ENCODE measurements at places on chromosomes 2 and 18.

GRCh38 chr2:10278763-10279471 lies 23.8 kb upstream of the HPCAL1 start:
- DNase-seq: no peak

DNA sequence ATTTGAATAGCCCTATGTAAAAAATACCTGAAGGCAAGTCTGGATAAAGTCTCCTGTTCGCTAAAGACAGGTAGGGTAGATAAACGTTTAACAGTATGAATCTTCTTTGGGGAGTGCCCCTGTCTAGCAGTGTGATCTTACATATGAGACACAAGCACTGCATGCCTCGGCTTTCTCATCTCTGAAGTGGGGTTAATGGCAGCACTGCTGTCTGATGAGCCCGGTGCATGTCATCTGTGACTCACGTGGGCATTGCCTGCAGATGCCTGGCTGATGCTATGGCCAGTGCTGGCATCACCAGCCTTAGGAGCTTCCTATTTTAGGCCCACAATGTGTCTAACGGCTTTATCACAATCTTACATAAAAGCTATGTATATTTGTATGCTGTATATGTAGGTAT lies 50.1 kb downstream of the GALR1 start:
- DNase-seq: no peak

DNA sequence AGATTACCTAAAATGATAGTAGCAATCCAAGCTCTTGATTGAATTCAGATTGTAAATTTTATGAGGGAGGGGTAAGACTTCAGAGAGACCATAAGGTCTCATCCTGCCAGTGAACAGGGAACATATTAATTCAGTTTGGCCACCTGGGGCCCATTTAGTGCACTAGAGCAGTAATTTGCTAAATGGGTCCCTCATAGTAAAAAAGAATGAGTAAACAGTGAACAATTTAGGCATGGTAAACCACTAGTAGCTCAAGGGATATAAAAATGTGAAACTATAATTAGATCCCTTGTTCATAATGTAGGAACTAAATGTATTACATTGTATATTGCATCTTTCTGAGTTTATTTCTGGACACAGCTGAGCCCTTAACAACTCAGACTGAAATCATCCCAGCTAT lies 4.9 kb upstream of the PHLPP1 start:
- DNase-seq: no peak

DNA sequence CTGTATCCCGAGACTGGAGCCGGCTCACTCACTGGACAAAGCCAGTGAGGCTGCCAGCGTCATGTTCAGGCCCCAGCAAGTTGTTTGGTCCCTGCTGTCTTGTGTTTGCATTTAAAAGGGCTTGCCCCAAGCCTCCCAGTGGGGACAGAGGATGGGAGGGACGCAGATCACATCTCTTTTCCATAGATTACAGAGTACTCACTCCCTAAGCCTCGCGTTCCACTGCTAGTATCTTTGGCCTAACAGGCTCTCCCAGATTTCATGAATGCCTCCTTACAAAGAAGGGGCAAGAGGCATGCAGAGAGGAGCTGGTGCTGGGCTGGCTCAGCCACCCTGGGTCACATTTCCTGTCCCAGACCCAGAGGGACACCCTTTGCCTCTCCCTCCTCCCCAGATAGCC lies 59.1 kb downstream of the CMPK2 start:
- DNase-seq: no peak

- no peak for DNase-seq
Measured at GRCh38 chr2:38619458-38620164, 16.9 kb upstream of the HNRNPLL start.

DNA sequence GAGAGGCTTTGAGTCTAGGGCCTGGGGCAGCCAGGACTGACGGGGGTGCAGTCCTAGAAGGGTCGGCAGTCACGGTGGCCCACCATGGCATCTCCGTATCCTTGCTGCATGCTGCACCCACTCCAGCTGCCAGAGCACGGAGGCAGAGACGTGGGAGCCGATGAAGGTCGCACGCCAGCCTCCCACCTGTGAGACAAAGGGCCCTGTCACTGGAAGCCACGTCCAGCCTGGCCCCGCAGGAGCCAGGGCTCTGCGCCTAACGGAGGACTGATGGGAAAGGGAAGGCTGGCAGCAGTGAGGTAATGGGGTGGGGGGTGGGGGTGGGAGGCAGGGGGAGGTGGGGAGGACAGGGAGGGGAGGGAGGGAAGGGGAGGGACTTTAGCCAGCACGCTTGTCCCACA lies 21.9 kb downstream of the ITM2C start:
- DNase-seq: no peak

DNA sequence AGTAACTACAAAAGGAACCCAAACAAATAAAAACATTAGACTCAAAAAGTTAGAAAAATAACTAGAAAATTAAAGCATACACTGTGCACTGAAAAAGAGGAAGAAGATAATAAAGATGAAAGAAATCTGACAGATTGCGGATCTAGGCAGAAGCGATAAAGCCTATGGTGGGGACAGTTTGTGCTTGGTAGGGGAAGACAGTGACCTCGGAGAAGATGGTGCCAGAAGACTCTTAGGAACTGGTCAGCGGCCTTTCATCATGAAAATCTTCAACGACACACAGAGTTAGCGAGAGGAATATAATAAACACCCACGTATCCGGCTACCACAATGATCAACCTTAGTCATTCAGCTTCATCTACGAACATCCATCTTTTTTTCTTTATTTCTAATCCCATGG lies 180.5 kb downstream of the HDAC4 start:
- DNase-seq: no peak

DNA sequence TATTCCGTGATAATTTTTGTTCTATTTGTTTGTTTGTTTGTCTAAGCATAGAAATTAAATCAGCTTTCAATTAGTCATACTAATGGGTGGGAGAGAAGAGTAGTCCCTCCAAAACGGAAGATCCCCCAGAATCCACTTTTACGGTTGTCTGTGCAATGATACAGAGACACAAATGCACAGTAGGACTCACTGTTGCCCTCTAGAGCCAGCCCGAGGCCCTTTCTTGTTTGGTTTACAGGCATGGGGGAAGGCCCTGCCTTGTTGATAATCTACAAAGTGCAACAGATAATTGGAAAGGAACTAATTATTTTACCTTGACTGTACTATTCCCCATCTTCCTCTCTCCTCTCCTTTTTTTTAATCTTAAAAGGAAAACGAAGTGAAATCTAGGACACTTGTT lies 121.1 kb downstream of the ACOXL start:
- peak; percentile 33 for DNase-seq

DNA sequence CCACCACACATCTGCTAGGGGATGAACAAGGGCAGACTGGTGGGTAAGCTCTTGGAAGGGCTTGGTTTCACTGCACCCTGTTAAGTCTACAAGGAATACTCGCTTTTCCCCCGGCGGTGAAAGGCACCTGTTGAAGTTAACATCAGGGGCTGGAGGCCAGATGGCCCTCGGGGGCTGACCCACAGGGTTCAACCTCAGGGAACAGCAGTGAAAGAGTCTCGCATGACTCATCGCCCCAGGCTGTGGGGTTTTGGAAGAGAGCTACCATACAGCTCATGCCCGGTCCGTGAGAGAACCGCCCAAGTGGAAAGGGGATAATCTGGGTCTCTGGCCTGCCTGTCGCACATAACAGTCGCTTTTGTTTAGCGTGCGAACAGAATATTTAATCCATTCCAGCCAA lies 748.0 kb downstream of the DPP10 start:
- DNase-seq: no peak

- no peak for DNase-seq
Measured at GRCh38 chr2:206641226-206641625, 1.1 kb upstream of the FAM237A start.

DNA sequence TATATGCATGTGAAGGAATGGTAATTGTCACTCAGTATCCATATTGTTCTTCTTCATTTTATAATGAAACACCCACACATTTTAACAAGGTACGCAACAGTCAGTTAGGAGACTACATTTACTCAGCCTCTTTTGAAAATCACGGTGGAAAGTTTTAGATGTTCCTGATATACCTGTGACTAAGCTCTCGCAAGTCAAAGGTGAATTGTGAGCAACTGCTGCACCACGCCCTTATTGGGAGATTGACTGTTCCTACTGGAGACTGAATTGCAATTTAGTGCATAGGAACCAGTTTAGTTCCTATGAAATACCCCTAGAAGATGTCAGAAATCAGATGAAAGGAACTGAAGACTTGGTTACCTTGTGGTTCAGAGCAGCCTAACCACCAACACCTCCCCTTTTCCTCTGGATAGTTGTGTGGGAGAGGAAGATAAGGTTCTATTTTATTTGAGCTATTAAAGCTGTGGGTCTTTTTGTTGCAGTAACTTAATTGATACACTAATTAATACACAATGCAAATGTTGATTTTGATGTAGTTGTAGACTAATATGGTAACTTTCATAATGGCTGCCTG lies 1280.5 kb upstream of the CDH2 start:
- DNase-seq: no peak

GRCh38 chr2:101597347-101597944 lies 100.1 kb upstream of the MAP4K4 start:
- no peak for DNase-seq

- DNase-seq: peak; percentile 24
Measured at GRCh38 chr2:8310557-8311455, 371.1 kb upstream of the ID2 start.

- no peak for DNase-seq
Measured at GRCh38 chr18:69686861-69687260, 260.8 kb downstream of the CD226 start.

GRCh38 chr2:144935191-144935590 lies 415.3 kb upstream of the ZEB2 start:
- DNase-seq: no peak

GRCh38 chr2:176161825-176162626 lies 4.9 kb downstream of the HOXD3 start:
- DNase-seq: no peak

DNA sequence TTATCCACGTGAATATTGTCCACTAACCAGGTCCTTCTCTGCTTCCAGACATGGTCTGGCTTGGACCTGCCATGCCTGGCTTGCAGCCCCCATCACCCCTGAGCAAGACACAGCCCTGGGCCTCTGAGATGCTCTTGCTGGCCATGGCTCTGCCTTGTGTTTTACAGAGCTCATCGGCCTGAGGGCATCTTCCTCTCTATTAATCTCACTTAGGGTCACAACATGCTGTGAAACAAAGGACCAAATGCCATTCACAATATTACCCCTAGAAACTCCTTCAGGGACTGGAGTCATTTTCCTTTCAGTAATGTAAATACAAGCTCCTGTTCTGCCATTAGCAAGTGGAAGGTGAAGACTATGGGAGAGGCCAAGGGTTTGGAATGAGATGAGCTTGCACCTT lies 6.8 kb upstream of the TPO start:
- DNase-seq: no peak

- DNase-seq: no peak
Measured at GRCh38 chr18:3262234-3263131, 550 bp downstream of the MYL12B start.

- DNase-seq: no peak
Measured at GRCh38 chr18:6719098-6719846, 10.2 kb upstream of the ARHGAP28 start.

DNA sequence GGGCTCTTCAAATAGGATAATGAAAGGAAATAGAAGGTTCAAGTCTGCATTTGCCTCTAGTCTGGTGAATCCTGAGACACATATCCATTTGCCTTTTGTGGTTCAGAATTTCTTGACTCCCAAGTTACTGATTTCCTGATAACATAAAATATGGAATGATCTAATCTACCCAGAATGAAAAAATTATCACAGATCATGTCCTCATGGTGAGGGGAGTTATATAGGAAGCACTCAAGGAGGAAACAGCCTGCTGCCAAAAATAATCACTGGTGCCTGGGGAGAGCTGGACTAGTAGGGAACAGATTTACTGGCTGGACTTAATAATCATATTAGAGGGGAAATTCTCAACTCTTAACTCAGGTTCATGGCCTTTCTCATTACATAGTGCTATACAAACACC lies 95.5 kb upstream of the STK17B start:
- DNase-seq: no peak

- DNase-seq: no peak
Measured at GRCh38 chr18:55097456-55098170, 138.4 kb upstream of the CCDC68 start.

DNA sequence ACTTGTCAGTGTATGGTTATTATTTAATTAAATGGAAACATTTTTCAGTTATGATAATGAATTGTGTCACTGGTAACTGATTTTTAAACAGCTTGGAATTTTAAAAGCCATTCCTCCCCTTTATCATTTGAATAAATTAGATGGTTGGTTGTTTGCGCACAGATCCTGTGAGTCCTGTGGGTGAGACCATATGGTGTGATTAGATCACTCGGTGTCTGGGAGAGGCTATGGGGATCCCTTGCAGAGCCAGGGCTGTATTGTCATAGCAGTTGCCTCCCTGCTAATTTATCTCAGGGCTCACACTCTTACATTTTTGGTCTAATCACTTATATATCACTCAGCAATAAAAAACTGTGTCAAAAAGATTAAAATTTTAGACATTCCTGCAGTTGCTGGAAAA lies 133.5 kb downstream of the ASXL3 start:
- DNase-seq: no peak

DNA sequence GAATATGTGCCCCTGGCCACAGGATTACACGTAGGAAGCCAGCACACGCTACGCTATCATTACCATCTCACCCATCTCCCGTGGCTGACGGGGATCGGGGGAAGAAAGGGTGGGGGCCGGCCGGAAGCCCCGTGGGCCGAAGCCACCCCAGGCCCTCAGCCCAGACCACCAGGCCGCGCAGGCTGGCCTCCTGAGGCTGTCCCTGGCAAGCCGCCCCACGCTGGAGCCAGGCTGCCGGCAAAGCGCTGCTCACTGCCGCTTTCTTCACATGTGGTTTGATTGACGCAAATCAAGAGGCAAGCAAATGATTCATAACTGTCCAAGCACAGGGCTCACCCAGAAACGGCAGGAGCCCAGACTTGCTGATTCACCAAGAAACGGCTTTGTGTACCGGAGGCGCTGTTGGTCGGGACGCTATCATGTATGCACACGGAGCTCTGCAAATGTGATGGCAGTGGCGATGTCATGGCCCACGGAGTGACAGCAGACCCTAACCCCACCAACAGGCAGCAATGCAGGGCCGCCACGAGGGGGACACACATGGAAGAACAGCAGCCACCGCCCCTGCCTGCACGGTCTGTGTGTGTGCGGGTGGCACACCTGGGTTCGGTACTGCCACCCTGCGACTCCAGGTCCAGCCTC lies 125.7 kb downstream of the HDAC4 start:
- peak; percentile 62 for DNase-seq

Data from stimulated activated CD8-positive, alpha-beta memory T cell treated with anti-CD3 and anti-CD28 coated beads, Interleukin-2, amount 100 ng/mL, for 1 hour (primary cell).